OCI-LY7 (cell line): ENCODE measurements at places on chromosomes 7 and 10. TPM values are rescaled to one million over a fixed set of nuclear protein-coding genes. Genes with fewer than 3 reads are reported as not detected.

DNA sequence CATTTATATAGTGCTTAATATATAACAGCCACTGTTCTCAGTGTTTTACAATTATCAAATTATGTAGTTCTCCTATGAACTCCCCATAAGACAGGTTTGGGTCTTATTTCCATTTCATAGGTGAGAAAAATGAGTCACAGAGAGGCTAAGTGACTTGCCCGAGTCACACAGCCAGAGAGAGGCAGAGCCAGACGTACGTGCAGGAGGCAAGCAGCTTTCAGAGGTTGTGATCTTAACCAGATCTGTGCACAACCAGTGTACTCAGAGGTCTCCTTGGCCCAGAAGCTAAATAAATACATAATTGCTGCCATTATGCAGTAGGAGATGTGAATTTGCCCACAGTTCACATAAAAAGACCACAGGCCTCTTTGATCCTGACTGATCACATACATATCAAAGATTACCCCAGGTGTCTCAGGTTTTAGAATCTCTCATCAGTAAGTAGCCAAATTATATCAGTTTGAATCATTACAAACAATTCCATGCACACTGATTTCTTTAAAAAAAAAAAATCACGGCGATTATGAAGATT is 304.7 kb upstream of the AOAH start:
- no peak for DNase-seq

ARHGAP21 gene
- total RNA-seq: 44.9 and 52.5 TPM in 2 replicates

- no peak for DNase-seq
Measured at GRCh38 chr7:40341836-40342235, 207.0 kb downstream of the SUGCT start.

MYL10 gene
- not detected in 2 replicates for total RNA-seq

GRCh38 chr10:113590581-113590980 is 37.7 kb downstream of the HABP2 start:
- DNase-seq: no peak

ANAPC16 gene
- 84.7 and 92.8 TPM in 2 replicates for total RNA-seq

GRCh38 chr7:139362981-139363380 is 3.3 kb downstream of the LUC7L2 start:
- no peak for DNase-seq

- no peak for DNase-seq
Measured at GRCh38 chr7:155816996-155817395, 4.7 kb upstream of the SHH start.

DNA sequence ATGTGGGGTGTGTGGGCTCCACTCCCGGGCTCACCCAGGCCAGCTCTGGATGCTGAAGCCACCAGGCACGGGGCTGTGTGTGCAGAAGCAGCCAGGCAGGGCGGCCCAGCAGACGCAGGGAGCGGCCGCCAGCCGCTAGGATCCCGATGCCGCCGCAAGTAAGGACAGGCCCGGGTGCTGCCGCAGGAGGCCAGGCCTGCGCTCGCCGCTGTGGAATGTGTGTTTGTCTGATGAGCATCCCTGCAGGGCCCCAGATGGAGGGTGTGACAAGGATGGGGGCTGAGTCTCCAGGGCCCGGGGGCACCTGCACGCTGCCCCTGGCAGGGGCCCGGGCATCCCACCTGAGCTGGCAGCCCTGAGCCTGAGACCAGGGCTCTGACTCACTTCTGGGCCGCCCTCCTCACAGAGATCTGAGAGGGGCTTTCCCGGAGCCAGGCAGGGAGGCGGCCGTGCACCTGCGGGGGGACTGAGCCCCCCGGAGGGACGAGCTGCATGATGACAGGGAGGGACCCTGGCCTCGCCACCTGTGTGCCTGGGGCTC is 101.5 kb downstream of the FOXL3 start:
- DNase-seq: no peak

DNA sequence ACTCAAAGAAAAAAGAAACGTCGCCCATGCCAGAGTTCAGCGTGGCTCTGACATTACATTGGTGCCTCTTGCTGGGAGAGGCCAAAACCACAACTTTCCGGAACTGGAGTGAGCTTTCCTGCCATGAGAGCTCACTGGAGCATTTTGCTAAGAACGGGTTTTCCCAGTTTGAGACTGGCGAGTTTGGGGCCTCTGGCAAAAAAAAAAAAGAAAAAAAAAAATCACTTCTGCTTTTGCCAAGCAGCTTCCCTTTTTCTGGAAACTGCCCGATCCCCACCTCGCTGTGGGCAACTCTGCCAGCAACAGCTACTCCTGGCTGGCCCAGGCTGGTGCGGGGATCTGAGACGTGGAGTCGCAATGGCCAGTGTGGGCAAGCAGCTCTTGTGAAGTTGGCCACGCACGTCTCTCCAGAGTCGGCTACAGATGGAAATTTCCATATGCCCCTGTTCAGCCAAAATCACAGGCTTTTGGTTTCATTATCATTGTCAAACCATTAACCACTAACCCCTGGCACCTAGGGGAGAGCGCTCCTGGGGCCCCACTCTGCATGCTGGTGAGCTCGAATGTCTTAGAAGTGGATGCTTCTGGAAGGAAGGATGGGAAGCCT is 25.7 kb downstream of the PRKAG2 start:
- no peak for DNase-seq
